ENCODE measurements at places on chromosomes 11 and 22.
A peak's percentile ranks its signal among the peaks of the same experiment; 100 is the strongest.

DNA sequence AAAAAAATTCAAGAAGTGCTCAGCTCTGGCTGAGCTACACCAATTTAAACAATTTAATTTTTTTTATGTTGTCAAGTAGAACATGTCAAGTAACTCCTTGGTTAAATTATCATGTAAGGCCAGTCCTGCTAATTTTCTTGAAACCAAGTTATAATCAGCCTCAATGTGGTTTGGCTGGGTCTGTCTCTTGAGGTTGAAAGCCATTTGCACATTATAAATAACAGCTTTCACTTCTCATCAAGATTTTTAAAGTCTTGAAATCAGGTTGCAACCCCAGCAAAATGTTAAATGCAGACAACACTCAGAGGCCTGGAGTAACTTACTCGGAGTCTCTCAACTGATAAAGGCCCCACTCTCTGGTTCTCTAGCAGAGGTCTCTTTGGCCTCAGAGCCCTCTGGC lies 324.4 kb downstream of the BRD1 start:
- no peak for DNase-seq

DNA sequence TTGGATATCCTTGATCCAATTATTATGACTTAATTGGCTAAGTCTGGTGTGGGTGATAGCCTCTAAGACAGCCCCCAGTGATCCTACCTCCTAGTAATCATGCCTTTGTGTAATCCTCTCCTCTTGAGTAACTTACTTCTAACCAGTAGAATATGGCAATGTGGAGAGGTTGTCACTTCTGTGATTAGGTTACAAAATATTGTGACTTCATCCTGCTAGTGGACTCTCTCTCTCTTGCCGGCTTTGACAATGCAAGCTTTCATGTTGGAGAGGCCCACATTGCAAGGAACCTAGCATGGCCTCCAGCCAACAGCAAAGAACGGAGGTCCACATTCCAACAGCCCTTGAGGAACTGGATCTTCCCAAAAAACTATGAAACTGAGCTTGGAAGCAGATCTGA lies 19.5 kb downstream of the YPEL4 start:
- DNase-seq = peak; percentile 15

- DNase-seq = no peak
Measured at GRCh38 chr11:111460856-111461255, 51.3 kb downstream of the BTG4 start.

DNA sequence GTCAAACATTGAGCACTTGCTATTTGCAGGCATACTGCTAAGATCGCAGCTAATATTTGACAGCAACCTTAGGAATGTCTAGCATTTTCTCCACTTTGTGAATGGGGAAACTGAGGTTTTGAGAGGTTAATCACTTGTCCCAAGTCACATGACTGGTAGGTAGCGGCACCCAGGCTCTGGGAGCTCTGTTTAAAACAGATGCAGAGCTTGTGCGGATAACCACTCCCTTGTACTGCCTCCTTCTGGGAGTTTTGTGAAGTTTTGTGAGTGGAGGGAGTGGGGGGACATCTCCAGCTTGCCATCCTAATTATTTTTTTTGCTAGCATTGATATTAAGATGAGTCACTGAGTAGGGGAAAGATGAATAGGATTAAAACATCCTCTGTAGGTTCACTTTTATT lies 134.7 kb downstream of the GRIK4 start:
- DNase-seq = no peak

DNA sequence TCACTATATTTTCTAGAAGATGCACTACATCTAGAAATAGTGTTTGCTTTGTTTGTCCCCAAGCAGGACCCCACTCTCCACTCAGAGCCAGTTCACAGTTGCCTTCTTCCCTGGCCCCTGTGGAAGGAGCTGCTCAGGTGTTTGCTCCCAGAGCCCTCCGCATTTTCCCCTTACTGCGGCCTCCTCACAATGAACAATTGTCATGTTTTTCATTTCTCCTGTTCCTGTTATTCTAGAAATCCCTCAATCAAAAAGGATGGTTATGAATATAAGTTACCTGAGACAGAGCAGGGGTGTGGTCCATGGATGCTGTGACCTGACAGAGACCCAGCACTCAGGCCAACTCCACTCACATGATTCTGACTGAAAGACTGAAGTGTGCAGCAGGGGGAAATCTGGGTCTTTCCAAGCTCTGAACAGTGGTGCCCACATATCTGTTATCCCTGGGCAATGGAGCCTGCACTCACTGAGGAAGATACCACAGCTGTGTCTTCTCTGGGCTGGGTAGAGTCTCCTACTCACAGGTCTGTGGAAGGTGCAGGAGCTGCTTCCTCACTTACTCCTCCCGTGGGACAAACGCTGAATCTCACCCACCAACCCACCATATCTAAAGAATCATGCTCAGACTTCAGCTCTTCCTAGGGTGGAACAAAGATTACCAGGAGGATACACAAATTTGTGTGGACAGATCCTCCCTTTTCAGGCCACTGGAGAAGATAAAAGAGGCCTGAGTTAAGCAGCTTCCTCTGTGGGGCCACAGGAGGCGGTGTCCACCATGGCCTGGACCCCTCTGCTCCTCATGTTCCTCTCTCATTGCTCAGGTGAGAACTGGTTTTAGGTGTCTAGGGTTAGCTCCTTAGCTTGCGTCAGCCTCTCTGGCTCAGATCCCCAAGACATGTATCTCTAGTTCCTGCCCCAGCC lies 87.1 kb upstream of the TOP3B start:
- no peak for DNase-seq

DNA sequence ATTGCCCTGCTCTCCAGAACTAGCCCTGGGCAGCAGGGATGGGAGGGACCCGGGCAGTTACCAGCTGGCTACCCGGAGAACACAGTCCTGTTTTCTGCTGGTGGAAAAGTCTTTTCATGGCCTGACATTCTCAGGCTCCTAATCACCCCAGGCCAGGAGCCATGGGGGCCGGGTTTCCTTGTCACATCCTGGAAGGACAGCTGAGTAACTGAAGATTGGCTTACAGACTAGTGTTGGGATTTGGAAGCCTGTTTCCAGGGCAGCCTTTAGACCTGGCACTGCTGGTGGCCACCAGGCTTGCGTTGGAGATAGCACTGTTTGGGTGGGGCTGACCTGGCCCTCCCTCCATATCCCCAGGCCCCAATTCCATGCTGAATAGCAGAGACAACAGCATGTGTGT lies 349.0 kb downstream of the CTTN start:
- no peak for DNase-seq

DNA sequence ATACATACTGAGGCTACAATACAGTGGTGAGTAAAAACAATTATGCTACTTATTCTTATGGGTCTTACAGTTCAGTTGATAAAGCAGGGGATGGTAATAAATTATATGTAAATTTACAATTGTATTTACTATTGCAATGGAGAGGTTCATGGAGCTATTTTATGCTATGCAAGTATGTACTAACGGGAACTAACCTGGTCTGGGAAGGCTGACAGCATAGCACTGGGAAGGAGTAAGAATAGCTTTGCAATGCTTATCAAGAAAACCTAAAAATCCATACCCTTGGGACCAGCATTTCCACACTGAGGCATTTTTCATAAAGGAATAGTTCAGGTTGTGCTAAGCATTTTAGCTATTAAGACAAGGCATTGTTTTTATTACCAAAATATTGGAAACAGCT lies 700.6 kb downstream of the NELL1 start:
- no peak for DNase-seq

GRCh38 chr22:40432157-40432556 lies 61.8 kb downstream of the SGSM3 start:
- peak; percentile 76 for DNase-seq

DNA sequence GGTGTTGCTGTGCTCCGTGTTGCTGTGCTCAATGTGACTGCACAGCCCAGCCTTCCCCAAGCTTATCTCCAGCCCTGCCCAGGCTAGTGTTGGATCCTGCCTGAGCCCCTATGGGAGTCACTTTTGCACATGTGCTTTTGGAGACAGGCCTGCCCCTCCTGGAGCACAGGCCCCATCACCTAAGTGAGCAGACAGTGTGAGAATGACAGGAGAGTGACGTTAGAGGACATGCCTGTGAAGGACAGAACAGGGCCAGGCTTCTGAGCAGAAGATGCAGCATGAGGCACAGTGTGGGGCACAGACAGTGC lies 36.6 kb upstream of the SUSD2 start:
- no peak for DNase-seq

DNA sequence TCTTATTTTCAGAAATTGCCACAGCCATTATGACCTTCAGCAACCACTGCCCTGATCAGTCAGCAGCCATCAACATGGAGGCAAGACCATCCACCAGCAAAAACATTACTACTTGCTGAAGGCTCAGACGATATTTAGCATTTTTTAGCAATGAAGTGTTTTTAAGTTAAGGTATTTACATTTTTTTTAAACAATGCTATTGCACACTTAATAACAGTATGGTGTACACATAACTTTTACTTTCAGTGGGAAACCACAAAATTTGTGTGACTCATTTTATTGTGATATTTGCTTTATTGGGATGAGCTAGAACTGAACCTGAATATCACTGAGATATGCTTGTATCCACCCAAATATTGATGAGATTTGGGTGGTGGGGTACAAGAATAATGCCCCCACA lies 110.9 kb downstream of the TSPAN18 start:
- DNase-seq = no peak

DNA sequence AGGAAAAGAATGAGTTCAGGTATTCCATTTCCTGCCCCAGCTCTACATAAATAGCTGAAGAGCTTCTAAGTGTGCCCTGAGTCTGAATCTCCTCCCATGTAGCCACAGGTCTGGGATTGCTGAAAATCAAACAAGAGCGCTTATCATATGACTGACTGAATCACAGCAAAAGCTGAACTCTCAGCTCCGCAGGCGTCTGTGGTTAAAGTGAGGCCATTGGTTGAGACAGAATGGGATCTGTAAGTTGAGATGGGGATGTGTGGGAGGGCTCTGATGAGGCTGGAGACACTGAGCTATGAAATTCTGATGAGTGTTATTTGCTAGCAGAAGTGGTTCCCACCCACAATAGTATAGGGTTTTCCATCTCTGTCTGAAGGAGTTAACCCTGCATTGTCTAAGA lies 637.0 kb downstream of the OPCML start:
- DNase-seq = no peak

DNA sequence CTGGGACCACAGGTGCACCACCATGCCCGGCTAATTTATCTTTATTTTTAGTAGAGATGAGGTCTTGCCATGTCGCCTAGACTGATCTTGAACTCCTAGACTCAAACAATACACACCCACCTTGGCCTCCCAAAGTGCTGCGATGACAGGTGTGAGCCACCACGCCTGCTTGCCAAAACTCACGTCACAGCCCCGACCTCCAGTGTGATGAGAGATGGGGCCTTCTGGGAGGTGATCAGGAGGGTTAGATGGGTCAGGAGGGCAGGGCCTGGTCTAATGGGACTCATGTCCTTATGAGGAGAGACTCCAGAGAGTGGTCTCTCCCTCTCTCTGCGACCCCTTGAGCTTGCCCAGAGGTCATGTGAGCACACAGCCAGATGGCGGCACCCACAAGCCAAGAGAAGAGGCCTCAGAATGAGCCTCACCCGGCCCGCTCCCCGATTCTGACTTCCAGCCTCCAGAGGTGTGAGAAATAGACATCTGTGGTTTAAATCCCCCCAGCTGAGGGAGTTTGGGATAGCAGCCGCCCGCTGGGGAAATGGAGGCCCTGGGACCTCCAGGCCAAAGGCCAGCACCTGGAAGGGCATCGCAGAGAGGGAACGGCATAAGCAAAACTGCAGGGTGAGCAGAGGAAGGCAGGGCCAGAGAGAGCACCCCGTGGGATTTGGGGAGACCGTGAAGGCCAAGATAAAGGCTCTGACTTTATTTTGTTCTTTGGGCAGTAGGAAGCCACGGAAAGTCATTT lies 24.1 kb upstream of the GAL start:
- no peak for DNase-seq

DNA sequence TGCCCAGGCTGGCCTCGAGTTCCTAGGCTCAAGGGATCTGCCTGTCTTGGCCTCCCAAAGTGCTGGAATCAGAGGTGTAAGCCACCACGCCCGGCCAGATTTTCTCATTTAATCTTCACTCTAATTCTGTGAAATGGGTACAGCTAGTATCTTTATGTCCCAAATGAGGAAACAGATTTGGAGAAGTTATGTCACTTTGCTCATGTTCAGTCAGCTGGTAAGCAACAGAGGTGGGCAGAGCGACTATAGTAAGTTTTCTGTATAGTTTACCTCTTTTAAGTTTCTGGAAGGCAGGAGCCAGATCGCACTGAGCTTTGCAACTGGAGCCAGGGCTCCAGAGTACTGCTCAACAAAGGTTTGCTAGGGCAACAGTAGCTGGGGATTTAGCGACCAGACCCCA lies 33.2 kb downstream of the RCOR2 start:
- peak; percentile 37 for DNase-seq

- DNase-seq = no peak
Measured at GRCh38 chr22:48429446-48430020, 1398.1 kb downstream of the BRD1 start.

GRCh38 chr22:17866127-17866526 lies 91.9 kb upstream of the BID start:
- DNase-seq = no peak

DNA sequence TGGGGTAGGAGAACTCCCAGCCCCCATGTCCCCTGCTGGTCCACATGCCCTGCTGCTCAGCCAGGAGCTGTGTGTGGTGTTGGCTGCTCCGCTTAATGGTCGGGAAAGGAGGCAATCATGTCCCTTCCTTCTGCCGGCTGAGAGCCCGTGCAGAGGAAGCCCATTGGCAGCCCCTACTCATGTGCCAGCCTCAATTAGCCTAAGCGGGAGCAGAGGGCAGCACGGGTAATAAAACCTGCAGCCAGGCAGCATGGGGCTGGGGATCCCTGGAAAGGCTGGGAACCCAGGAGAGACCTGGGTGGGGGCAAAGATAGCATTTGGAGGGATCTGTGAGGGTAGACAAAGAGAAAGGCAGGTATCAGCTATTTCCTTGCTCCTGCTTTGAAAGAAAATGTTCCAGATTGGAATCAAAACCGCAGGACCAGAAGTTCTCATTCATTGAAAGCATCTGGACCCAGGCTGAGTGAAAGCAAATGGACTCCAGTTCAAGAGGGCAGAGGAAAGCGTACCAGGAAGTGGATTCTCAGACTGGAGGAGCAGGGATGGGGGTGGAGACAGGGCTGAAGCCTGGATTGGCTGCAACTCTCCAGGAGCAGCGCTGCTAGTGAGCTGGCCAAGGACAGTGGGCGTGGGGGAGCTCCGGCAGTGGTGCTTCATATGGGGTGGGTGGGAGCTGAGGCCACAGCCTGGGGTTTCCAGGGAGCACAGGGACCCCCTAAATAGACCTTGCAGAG lies 103.4 kb upstream of the NECTIN1 start:
- DNase-seq = no peak

DNA sequence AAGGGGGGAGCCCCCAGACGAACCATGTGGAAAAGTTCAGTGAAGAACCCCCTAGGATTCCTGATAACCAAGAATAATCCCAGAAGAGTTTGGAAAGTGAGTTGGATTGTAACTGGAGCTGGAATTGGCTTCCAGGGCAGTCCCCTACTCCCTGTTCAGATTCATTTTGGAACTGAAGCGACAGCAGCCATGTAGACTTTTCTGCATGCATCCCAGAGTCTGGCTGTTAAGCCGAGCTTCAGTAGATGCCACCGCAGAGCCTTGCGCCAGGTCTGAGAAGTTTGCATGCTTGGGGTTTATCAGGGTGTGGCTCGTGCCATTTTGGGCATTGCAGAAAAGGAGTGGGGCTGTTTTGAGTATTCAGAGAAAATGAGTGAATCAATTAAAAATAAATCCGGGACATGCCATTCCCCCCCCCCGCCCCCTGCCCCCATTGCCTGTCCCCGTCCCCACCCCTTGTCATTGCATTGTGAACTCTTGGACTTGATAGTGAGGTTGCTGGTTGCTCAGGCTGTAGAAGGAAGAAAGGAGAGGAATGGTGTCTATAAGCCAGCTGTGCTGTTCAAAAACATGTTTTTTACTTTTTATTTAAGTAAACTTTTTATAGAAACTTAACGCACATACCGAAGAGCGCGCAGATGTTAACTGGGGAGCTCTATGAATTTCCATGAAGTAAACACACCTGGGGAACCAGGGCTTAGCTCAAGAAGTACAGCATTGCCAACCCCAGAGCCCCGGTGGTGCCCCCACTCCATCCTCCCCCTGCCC lies 71.2 kb downstream of the LDLRAD3 start:
- DNase-seq = no peak
